ENCODE measurements at places on chromosomes 4 and X. TPM values are rescaled to one million over a fixed set of nuclear protein-coding genes. Genes with fewer than 3 reads are reported as not detected.

MAGED4 gene
- total RNA-seq: 0.48 TPM

MAGEA11 gene
- total RNA-seq: not detected

DCHS2 gene
- not detected for total RNA-seq

GPC3 gene
- total RNA-seq: under 0.01 TPM

SHROOM4 gene
- total RNA-seq: 0.43 TPM

TMPRSS11B gene
- total RNA-seq: 0.21 TPM

MTMR8 gene
- 0.21 TPM for total RNA-seq

DNAAF6 gene
- not detected for total RNA-seq

NKX3-2 gene
- total RNA-seq: not detected

PAPSS1 gene
- 53.5 TPM for total RNA-seq

DGKK gene
- not detected for total RNA-seq

ABCG2 gene
- 0.96 TPM for total RNA-seq

DKK2 gene
- under 0.01 TPM for total RNA-seq

IL3RA gene
- not detected for total RNA-seq

TMEM187 gene
- 4.9 TPM for total RNA-seq

FRAS1 gene
- total RNA-seq: 5.8 TPM

PRSS12 gene
- total RNA-seq: 11.8 TPM

SPINK2 gene
- total RNA-seq: not detected

ANK2 gene
- total RNA-seq: 5.8 TPM

CYTL1 gene
- not detected for total RNA-seq

PRDM5 gene
- 4.1 TPM for total RNA-seq

NPNT gene
- 1.1 TPM for total RNA-seq

UBQLN2 gene
- total RNA-seq: 11.5 TPM

PGAM4 gene
- total RNA-seq: not detected

ADRA2C gene
- total RNA-seq: not detected

AIMP1 gene
- total RNA-seq: 32.3 TPM

GAGE13 gene
- total RNA-seq: not detected

GPR143 gene
- 0.43 TPM for total RNA-seq

HMX1 gene
- total RNA-seq: not detected

MRFAP1L1 gene
- 35.9 TPM for total RNA-seq

CRLF2 gene
- total RNA-seq: not detected

C4orf36 gene
- total RNA-seq: 1.3 TPM

SMARCA5 gene
- 39.0 TPM for total RNA-seq

EXOSC9 gene
- 15.3 TPM for total RNA-seq

REPS2 gene
- total RNA-seq: 1.3 TPM

LRAT gene
- total RNA-seq: 4.3 TPM

HPGDS gene
- not detected for total RNA-seq

GLOD5 gene
- not detected for total RNA-seq

P2RY10 gene
- total RNA-seq: not detected

SULT1B1 gene
- total RNA-seq: not detected
